ENCODE measurements at places on chromosomes 11 and 22.

GRCh38 chr11:112439614-112440013 is 179.0 kb upstream of the PLET1 start:
- DNase-seq: no peak

DNA sequence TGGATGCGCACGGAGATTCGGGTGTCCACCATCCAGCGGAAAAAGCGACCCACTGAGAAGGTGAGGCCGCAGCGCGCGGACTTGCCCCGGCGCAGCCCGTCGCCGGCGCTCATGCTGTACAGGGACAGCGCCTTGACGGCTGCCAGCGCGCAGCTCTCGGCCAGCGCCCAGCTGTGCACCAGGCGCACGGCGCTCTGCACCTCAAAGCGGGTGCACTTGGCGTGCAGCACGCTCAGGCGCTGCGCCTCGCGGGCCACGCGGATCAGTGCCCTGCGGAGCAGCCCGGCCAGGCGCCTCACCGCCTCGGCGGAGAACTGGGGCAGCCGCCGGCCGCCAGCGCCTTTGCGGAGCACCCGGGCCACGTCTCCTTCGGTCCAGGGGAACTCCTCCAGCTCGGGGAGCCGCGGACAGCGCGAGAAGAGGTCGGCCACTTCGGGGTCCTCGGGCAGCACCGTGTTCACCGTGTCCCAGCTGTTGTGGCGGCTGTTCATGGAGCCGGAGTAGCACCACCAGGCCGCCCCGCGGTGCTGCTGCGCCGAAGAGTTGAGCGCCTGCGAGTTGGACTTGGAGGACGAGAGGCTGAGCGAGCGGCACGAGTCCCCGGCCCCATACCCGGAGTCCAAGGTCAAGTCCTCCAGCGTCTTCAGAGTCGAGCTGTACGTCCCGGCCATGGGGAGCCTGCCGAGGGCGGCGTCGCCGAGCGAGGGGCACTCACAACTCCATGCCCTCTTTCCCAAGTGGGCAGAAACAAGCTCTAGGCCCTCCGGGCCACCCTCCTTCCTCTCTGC is 703 bp downstream of the ABTB2 start:
- DNase-seq: peak; percentile 84

DNA sequence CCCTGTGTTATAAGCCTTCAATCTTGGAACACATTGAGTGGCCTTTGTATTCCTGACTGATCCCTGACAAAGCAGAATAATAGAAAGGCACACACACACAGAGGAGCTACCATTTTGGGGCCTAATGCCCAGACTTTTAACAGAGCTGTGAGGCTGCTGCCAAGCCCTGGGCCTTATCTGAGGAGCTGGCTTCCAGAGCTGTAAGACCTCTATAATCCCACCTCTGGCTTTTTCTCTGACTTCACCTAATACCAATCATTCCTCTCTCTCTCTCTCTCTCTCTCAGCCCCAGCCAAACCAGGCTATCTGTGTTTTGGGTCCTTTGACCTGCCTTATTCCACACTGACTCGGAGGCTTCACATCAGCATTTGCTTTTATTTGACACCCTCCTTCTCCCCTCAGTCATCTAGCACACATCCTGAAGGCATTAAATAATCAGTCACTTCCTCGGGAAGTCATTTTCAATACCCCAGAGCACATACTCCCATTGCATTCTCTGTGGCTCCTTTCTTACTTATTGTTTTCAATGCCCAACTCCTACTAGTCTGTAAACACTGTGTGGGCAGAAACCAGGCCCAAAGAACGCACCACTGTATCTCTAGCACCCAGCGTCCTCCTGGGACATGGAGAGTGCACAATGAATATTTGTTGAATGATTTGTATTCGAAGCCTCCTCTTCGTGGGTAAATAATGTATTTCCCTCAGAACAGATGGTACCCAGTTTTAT is 21.2 kb upstream of the TRIM44 start:
- peak; percentile 66 for DNase-seq

DNA sequence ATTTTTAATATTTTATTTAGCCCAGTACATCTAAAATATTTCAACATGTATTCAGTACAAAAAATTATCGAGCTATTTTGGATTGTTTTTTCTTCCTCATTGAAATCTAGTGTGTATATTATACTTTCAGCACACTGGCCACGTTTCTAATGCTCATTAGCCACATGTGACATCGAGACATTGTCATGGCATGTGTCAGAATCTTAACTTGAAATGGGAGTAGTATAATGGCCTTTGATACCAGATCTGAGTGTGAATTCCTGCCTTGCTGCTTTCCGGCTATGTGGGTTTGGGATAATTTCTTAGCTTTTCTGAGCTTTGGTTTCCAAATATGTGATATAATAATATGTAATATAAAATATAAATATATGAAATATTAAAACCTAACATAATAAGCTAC is 54.3 kb downstream of the BCL2L13 start:
- no peak for DNase-seq

GRCh38 chr11:99160447-99160846 is 139.7 kb downstream of the CNTN5 start:
- DNase-seq: no peak

DNA sequence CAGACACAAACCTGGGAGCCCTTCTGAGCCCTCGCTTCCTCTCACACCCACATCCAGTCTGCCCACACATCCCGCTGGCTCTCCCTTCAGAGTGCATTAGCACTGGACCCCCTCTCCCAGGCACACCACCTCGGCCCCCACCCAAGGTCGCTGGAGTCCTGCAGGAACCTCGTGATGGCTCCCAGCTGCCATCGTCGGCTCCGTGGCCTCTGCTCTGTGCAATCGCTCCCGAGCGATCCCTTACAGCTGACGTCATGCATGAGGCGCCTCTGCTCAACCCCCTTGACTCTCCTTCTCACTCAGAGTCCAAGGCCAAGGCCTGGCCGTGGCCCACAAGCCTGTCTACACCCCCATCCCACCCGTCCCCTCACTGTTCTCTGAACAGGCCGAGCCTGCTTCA is 183.9 kb downstream of the EFCAB6 start:
- no peak for DNase-seq

DNA sequence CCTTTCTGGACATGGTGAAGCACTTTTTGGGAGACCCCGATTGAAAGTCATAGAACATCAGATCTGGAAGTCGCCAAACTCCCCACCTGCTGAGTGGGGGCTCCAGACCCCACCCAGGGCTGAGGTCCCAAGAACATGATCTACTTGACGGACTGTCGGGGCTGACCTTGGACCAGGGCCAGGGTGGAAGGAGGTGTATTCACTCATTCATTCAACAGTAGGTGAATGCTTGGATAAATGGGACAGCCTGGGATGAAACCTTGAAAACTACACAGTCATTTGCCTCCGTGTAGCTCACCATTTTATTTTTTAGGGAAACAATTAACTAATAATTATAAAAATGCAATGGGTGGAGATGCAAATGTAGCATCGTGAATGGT is 629.0 kb downstream of the BRD1 start:
- DNase-seq: no peak

- DNase-seq: no peak
Observed at GRCh38 chr11:12237381-12237784, 127.0 kb downstream of the MICAL2 start.

DNA sequence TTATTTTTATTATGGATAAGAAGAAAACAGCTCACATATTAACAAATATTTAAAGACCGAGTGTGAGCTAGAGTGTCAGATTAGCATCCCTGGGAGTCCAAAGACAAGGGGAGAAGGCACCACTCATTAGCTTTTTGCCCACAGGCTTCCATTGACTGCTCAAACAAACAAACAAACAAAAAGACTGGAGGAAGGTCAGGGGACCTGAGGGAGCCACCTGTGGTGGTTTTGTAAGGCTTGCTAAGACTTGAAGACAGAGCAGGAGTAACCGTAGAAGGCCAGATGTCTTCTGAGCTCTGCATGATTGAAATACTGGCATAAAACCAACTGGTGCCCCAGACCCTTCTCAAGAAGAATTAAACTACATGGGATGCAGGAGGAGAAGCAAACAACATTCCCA is 395.2 kb upstream of the CNTN5 start:
- DNase-seq: no peak

GRCh38 chr11:47904808-47905207 is 56.7 kb upstream of the NUP160 start:
- DNase-seq: no peak

DNA sequence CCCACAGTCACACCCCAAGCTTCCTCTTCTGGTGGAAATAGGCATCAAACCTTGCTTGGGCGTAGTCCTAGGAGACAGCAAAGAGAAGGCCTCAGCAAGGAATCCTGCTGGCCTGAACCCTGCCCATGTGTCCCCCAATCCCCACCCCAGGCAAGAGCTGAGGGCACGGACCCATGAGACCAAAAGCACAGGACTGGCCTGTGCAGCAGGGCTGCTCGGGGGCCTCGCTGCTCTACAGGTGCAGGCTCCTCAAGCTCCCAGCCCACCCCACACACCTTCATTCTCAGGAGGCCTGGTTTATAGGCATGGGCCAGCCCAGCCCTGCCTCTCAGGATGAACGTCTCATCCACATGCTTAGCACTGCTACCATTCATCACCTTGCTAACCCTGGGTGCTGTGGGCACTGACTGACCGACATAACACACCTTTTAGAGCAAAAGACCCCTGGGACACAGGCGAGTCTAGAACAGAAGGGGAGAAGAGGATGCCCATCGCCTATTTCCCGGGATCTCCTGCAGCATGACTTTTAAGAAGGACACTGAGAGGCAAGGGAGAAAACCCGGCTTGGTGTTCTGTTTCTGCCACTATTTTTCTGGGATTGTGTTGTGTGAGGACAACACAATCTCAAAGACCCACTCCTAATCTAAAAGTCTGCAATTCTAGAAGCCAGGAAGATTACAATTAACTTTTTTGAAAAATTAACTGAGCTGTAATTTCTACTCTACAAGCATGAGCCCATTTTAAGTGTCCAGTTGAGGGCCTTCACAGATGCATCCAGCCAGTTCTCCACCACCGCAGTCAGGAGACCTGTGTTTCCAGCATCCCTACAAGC is 15.4 kb downstream of the TCIRG1 start:
- DNase-seq: no peak

- DNase-seq: no peak
Observed at GRCh38 chr22:22840780-22841179, 46.8 kb upstream of the IGLL5 start.

DNA sequence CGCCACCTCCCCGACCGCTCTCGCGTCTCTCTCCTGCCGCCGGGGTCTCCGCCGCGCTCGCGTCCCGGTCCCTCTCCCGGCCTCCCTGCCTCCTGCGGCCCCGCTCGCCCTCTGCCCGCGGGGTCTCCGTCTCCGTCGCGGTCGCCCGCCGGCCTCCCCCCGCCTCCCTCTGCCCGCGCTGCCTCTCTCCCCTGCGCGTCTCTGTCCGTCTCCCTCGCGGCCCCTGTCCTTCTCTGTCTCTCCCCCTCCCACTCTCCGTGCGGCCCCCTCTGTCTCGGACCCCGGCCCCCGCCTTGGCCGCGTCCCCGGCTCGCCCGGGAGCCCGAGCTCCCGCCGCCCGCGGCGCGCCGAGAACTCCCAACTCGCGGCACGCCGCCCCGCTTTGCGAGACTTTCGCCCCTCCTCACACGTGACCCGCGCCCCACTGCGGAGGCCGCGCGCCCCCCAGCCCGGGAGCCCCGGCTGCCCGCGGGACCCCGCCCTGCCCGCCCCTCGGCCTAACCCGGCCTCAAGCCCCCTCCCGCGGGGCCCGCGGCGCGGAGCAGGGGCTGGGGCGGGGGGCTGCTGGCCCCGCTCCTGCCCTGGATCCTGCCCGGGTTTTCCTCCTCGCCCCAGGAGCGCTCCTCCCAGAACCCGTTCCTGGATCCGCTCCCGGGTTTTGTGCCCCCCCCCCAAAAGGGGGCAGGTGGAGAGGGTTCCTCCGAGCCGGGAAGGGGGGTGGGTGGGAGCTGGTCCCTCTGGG is 702 bp upstream of the KCNJ4 start:
- DNase-seq: no peak

DNA sequence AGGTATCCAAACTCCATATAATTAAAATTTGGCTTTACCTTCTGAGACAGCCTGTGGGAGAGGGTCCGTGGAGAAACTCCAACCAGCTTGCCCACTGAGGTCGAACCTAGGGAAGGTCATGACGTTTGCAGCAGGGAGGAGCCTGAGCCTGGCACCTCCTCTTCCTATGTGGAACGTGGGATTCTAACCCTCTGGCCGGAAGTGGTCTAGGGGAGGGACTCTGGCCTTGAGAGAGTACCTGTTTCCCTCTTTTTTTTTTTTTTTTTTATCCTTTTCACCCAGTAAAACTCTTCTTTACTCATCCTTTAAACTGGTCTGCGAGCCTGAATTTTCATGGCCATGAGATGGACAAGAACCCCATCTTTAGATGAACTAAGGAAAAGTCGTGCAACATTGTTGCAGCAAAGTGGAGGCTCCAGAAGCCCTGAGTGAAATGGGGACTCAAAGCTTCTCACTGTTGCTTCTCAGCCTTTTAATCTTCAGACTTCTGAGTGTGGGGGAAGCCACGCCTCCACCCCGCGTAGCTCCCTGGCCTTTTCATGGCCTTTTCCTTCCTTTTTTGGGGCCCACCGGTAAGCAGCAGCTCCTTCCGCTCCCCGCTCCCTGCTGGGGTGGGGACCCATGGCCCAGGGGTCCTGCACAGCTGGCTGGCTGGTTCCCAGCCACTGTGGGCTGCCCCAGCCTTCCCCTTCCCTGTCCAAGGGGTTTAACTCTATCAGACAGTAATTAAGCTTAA is 1359.9 kb downstream of the LRRC4C start:
- DNase-seq: no peak

- DNase-seq: no peak
Observed at GRCh38 chr11:66011785-66012303, at the start of gene CST6. Gene CST6, plus strand, starts transcription at chr11:66012008. Its CDS starts 37 bp downstream, at chr11:66012045.

DNA sequence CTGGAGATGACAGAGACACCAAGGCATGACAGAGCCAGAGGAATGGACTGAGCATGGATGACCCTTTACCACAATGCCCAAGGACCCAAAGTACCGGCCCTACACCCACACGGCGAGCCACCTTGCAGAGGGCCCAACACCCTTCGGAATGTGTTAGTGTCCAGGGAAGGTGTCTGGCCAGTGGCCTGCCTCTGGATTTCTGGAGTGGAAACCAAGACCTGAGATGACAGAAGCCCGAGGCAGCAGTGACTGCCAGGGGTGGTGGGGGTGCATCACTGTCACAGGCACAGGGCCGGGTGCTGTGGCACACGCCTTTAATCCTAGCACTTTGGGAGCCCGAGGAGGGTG is 28.7 kb downstream of the PDGFB start:
- DNase-seq: peak; percentile 52

DNA sequence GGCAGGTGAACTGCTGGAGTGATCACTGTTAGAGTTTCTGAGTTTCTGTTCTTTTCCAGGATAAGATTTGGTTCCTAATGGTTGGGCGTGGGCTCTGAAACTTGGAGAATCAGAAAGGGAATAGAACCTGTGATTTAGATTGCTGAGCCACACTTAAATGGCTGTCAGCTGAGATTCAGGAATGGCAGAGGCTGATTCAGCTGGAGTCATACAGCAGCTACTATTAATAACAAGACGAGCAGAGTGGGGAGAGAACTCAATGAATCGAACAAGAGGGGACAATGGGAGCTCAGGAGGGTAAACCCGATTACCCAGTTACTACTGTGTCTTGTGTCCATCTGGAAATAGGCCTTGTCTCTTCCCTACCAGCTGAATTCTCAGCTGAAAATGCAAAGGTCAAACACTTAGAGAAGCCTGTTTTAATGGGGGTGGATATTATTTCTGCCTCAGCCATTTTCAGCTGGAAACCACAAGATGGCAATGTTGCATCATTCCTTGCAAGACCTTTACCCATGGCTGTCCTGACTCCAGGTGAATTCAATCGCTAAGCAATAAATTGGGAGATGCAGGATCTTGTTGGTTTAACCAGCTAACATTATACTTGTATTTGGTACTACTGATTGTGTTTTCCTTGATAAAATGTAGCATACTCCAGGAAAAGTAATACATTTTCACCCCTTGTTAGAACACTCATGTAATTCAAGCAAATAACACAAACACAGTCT is 104.5 kb upstream of the RAG2 start:
- peak; percentile 74 for DNase-seq

Measured in islet precursor cell (in vitro differentiated cells).